Amniotic epithelial cell (primary cell): ENCODE measurements at places on chromosomes 11 and 22.

DNA sequence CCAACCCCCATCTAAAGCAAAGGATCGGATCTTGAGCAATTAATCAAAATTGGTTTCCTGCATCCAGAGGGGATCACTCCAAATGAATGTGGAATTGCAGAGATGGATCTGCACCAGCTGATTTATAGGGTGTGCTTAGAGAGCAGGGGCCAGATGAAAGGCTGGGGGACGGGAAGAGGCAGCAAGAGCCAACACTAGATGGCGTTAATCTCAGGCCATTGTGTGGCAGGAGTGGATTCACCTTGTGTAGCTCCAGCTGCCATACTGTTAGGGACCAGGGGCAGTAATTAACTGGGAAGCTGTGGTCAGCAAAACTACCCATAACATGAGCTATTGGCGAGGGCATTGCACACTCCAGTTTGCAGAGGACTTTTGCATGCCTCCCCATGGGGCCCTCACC lies 35.6 kb downstream of the SERPINH1 start:
- DNase-seq: no peak

DNA sequence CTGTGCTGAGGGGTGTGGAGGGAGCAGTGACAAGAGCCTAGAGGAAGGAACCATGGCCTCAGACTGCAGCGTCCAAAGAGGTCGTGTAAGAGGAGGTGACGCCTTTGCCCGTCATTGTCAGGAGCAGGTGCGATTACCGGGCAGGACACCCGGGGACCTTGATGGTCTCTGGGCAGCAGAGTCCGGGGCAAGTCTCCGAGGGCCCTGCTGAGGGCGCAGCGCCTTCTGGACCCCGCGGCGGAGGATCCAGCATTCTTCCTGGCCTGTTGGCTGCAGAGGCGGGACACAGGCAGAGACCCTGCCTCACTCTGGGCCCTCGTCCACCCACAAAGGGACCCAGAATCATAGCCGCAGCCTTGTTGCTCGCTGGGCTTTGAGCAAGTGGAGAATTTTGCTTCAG lies 1168.8 kb downstream of the BRD1 start:
- DNase-seq: no peak

GRCh38 chr22:32618441-32619140 lies 144.0 kb downstream of the FBXO7 start:
- DNase-seq: no peak

- no peak for DNase-seq
Measured at GRCh38 chr22:20439556-20439927, 1.9 kb upstream of the SCARF2 start.

DNA sequence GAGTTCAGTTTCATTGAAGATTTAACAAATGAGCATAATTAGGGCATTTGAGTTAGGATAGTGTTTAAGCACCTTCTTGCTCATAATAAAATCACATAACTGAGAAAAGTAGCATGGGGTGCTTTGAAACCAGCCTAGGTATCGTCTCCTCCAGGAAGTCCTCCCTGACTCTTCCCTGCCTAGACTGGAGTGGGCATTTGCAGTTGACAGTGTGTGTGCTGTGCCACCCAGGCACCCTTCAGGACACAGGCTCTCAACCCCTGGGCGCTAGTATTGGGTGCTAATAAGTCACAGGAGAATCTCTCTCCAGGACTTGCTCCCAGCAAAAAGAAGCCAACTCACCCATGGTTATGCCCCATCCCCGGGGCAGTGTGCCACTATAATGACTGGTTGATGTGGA lies 584.1 kb downstream of the INSC start:
- DNase-seq: no peak

DNA sequence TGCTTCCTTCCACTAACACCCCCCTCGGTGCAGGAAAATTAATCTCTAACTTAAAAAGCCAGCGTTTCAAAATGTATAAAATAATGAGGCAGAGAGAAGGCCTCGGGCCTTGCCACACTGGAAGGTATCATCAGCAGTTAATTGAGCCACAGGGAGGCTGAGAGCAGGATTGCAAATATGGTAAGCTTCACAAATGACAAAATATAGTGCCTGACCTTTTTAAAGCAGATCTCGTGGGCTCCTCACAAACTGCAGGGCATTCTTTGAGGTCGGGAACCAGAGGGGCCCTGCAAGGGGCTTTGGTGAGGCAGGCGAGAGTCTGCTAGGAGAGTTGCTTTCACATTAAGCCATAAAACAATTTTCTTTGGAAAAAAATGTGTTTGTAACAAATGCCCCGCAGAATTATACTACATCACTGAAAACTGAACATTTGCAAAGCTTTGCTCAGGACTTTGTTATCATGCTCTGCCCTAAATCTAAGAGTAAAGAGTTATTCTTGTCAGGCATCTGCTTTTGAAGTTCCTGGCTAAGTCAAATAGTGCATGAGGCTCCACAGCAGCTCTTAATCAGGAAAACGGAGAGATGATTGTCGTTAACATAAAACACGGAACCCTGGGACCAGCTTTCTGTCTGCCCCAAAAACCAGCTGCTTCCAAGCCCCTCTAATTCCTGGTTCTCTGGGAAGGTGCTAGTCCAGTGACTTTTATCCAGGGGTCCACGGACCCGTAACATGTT lies 61.4 kb upstream of the SYT13 start:
- no peak for DNase-seq

DNA sequence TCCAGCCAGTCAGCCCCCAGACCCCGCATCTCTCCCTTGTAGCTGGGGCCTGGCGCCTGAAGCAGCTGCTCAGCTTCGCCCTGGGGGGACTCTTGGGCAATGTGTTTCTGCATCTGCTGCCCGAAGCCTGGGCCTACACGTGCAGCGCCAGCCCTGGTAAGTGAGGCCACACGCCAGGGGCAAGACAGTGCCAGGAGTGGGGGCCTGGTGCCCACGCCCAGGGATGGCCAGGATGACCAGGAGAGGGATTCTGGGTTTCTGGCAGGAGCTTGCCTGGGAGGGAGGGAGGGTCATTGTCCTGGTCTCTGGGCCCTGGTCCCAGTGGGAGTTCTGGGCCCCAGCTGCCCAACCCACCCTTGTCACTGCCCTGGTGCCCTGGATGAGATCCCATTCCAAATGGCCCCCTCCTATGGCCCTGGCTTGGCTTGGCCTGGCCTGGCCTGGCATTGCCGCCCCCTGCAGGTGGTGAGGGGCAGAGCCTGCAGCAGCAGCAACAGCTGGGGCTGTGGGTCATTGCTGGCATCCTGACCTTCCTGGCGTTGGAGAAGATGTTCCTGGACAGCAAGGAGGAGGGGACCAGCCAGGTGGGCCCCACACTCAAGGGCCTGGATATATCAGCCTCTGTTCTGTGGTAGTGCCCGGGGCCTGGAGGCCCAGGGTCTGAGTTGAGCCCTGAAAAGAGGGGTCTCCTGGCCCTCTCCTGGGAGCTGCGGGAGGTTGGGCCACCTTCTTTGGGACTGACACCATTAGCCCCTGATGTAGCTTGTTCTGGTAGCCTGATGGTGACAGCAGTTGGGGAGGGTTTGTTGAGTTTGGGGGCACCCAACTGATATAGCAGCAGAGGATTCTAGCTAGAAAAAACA lies 3.7 kb downstream of the SLC39A13 start:
- no peak for DNase-seq

GRCh38 chr11:125348674-125349309 lies 147.3 kb downstream of the FEZ1 start:
- no peak for DNase-seq

GRCh38 chr11:109960831-109961230 lies 132.4 kb upstream of the ZC3H12C start:
- peak; percentile 100 for DNase-seq

DNA sequence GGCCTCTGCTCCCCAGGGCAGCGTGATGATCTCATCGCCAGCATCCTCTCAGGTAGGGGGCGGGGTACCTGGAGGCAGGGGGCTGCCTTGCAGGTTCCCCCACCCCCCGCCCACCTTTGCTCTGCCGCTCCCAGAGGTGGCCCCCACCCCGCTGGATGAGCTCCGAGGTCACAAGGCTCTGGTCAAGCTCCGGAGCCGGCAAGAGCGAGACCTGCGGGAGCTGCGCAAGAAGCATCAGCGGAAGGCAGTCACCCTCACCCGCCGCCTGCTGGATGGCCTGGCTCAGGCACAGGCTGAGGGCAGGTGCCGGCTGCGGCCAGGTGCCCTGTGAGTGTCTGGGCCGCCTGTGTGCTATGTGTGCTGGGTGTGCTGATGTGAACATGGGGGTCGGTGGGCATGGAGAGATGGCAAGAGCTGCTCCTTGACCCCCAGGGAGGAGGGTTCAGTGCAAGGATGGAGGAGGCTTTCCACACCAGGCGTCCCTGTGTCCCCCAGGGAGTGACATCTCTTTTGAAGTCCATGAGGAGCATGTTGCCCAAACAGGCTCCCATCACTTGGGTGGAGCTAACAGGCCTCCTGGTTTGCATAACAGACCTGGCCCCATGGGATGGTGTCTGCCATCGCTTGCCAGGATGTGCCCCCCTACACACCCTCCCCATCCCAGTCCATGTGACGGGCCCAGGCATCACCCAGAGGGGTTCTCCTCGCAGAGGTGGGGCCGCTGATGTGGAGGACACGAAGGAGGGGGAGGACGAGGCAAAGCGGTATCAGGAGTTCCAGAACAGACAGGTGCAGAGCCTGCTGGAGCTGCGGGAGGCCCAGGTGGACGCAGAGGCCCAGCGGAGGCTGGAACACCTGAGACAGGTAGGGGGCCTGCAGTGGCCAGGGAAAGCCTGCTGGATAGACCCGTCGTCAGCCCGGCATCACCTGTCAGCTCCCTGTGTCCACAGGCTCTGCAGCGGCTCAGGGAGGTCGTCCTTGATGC lies 14.1 kb downstream of the PLCB3 start:
- no peak for DNase-seq

DNA sequence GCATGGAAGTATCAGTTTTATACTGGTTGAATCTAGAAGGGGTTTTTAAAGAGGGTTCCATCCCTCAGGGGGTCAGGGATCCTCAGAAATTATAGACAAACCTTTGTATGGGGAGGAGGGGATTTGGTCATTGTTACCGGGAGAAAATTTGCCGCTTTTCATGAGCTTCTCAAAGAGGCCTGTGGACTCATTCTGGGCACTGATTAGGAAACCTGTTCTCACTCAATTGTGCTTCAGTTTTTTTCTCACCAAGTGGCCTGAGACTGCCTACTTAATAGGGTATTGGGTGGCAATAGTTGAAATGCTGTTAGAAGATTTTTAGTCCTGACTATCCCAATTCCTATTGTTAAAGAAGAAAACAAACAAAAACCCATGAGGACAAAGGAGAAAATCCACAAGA lies 14.0 kb downstream of the MPEG1 start:
- no peak for DNase-seq

- DNase-seq: no peak
Measured at GRCh38 chr11:125072218-125072960, 9.3 kb downstream of the SLC37A2 start.

- peak; percentile 45 for DNase-seq
Measured at GRCh38 chr22:30701872-30702271, 7.2 kb downstream of the OSBP2 start.

DNA sequence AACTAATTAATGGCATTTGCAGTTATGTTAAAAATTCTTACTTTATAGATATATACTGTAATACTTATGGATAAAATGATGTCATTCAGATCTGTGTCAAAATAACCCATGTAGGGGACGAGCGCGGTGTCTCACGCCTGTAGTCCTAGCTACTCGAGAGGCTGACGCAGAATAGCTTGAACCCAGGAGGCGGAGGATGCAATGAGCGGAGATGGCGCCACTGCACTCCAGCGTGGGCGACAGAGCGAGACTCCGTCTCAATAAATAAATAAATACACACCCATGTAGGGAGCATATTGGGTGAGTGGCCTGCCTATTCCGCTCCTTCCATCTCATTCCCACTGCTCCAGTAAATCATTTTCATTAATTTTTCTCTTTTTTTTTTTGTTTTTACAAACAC lies 7.1 kb downstream of the SNU13 start:
- DNase-seq: peak; percentile 43

DNA sequence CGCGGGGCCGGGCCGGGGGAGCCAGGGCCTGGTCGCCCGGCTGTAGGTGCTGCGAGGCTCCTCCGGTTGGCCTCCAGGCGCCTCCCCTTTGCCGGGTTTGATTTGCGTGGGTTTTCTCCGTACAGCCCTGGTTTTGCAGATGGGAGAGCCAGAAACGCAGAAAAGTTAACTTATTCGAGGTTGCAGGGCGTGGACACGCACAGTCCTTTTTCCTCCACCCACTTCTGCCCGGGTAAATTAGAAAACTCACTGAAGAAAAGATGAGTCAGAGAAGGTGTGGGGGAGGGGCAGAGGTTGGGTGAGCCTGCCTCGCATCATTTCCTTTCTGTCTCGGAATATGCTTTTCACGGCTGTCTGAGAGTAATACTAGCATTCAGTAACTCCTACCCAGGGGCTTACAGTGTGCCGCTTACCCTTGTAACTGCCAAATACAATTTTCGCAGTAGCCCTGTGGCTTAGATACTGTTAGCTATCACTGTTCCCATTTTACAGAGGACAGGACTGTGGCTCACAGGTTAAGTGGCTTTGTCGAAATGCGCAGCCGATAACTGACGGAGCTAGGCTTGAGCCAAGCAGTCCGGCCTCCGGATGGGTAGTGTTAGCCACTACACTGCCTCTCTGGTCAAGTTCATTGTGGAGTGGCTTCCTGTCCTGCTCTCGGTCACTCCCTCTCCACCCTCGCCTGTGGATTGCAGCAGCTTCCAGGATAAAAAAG lies 812 bp downstream of the FADD start:
- peak; percentile 87 for DNase-seq

DNA sequence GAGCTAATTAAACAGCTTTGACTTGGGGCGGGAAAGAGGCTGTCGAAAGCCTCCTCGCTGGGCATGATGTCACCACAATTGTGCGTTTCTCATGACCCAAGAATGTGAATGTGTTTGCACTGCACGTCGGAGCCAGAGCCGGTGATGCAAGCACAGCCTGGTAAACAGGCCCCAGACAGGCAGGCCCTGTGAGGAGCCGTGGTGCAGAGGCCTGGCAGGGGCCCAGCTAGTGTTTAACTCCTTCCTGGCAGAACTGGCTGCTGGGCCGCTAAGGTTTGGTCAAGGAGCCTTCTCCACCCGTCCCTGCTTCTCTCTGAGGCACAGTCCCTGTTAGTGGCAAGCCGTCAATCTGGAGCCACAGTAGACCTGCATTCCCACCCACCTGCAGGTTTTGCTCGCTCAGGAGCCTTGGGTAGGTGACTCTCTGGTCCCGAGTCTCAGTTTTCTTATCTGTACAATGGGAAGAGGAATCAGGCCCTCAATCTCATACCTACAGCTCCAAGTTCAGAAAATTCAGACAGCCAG lies 25.4 kb upstream of the SMTN start:
- peak; percentile 100 for DNase-seq

- peak; percentile 7 for DNase-seq
Measured at GRCh38 chr11:117520201-117520600, 192.5 kb downstream of the CEP164 start.

DNA sequence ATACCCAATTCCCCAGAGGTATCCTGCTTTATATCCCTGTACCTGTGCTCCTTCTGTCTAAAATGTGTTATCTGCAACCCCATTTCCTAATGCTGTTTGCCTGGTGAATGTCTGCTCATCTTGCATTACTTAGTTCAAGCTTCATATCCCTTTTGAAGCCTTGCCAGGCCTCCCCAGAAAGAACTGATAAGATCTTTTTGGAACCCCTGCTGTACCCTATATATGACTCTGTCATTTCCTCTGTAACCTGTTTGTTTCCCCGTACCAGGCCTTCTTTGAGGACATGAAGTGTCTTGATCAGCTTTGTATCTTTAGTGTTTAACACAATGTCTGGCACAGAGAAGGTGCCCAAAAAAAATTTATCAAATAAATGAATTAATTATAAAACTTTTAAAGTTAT lies 77.6 kb downstream of the LIF start:
- no peak for DNase-seq

- no peak for DNase-seq
Measured at GRCh38 chr11:67577951-67578350, 5.7 kb upstream of the GSTP1 start.

GRCh38 chr11:96162816-96163499 lies 180.0 kb downstream of the MAML2 start:
- peak; percentile 97 for DNase-seq
